BE2C (cell line): ENCODE measurements at places on chromosomes 16 and 17.

GRCh38 chr17:34354637-34355036, 1.6 kb upstream of the CCL13 start:
- DNase-seq: no peak

DNA sequence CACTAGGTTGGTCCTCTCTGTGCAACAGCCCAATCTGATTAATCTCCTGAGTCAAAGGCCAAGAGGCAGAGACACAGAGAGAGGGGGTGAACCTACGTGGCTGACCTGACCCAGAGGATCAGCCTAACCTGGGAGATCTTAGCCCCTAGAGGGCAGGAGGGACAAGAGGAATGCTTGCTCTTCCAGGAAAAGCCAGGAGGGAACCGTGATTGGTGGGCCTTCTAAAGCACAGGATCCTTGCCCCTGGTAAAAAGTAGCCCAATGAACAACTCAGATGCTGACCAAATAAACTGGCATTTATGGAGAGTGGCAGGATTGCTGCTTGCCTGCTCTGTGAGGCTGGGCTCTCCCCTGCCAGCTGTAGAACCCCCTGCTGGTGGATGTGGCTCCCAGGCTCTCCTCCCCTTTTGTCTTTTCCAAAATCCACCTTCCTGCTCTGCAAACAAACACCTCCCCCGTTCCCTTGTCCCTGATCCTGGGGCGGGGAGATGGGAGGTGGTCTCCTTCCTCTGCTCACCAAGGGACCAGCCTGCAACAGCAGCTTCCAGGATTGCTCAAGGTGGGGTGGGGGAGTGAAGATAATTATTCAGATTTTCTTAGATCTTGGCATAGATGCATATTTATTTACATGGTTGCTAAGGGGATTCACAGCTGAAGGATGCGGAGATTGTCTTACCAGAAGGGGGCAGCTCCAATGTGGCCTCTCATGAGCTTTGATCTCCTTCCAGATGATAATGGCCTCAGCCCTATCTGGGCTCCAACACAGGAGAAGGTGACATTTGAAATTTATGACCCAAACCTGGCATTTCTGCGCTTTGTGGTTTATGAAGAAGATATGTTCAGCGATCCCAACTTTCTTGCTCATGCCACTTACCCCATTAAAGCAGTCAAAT, 71.9 kb downstream of the SDR42E1 start:
- no peak for DNase-seq

DNA sequence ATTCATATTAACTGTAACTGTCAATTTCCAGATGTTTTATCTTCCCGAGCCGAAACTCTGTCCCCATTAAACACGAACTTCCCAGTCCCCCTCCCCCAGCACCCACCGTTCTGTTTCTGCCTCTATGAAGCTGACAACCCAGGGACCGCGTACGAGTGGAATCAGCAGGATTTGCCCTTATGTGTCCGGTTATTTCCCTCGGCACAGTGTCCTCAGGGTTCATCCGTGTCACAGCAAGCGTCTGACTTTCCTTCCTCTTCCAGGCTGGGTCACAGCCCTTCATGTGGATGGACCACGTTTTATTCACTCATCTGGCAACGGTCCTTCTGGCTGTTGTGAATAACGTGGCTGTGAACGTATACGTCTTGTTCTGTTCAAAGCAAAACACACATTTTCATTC, 31.3 kb downstream of the METRNL start:
- DNase-seq: no peak

GRCh38 chr16:11391576-11391975, 46.3 kb downstream of the RMI2 start:
- DNase-seq: no peak

GRCh38 chr16:64409783-64410210, 712.1 kb downstream of the CDH11 start:
- DNase-seq: no peak

GRCh38 chr16:87350681-87351319, 32.8 kb downstream of the FBXO31 start:
- peak; percentile 67 for DNase-seq

- peak; percentile 51 for DNase-seq
Observed at GRCh38 chr16:89723279-89724250, 2.2 kb downstream of the ZNF276 start.

DNA sequence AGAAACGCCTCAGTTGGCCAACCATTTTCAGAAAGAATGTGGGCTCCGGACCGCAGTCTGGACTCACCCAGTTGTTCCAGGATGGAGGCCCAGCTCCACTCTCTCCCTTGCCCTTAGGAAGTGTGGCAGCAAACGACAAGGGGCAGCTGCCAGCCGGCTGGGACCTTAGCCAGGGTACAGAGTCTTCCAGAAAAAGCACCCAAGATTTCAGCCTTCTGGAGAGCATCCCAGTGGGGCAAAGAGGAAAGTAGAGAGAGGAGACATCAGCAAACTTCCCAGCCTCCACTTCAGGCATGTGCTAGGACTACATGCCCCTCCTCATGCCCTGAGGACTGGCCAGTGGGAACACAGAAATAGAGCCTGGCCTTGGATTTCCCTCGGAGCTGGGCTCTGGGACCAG, 56.8 kb upstream of the SCNN1B start:
- no peak for DNase-seq

- DNase-seq: peak; percentile 79
Observed at GRCh38 chr17:78993241-78993956, 13.7 kb upstream of the LGALS3BP start.

DNA sequence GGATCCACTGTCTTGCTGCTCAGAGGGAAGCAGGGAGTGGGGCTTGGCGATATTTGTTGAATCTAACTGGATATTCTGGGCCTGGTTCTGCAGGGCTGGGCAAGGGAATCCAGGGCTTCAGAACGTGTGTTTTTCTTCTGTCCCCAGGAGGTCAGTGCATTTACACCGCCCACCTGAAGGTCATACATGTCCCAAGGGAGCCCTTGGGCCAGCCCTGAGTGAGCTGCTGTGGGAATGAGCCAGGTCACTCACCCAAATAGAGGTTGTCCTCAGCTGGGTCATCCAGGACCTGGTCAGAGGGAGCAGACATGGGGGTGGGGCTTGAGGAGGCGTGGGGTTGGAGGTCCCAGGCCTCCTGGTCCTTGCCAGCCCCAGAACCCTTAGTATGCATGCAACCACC, 10.6 kb downstream of the CAMKK1 start:
- no peak for DNase-seq

- no peak for DNase-seq
Observed at GRCh38 chr16:27033281-27033979, 33.3 kb upstream of the C16orf82 start.

GRCh38 chr17:72376526-72377345, 255.9 kb downstream of the SOX9 start:
- peak; percentile 68 for DNase-seq

DNA sequence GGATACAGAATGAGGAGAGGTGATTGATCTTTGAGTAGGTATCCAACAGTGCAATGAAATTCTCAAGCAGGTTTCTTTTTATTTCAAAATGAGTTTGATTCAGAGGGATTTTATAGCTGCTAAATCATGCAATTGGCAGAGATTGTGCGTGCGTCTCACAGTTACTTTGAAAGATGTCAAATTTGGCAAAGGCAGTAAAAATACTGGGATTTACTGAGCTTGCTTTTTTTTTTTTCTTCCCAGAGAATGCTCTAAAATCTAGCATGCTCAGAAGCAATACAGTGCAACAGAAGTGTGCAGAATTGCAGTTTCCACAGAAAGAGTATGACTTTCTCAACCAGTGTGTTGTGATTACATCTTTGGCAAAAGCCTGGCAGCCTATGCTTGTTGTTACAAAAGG, 410.7 kb upstream of the GOT2 start:
- no peak for DNase-seq

- DNase-seq: no peak
Observed at GRCh38 chr17:78774453-78774852, 7.6 kb downstream of the CYTH1 start.

- no peak for DNase-seq
Observed at GRCh38 chr17:82561429-82562035, 42.0 kb downstream of the FOXK2 start.

DNA sequence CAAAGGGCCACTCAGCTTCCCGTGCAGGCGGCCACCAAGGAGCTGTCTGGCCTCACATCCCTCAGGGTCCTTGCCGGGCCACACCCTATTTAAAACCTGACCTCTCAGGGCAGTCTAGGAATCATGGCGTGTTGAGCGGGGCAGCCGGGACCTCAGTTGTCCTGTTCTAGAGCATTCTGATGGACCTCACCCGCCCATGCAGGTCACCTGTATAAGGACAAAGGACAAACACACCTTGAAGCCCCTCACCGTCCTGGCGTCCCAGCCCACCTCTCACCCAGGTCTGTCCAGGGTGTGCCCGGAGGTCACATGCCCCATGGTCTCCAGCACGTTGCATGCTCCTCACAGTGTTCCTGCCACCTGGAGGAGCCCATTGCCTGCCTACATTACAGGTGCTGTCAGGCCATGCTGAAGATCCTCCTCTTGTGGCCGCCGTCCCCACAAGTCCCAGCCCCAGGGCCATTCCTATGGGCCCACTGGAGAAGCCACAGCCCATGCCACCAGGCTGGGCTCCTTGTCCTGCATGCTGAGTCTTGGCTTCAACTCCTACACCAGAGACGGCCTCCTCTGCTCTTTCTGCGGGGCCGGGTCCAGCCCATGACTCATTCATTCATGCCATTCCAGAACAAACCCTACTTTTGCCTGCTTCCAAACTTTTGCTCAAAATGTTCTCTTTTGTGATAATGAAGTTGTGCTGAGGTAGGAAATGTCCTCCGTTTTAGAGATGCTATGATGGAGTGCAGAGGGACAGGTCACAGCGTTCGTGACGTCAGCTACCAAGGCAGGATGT, 46.3 kb downstream of the PEMT start:
- DNase-seq: no peak

- no peak for DNase-seq
Observed at GRCh38 chr17:41494524-41494923, 4.8 kb upstream of the KRT36 start.
